ENCODE measurements at places on chromosomes 2 and 18.
A peak's percentile ranks its signal among the peaks of the same experiment; 100 is the strongest.

- DNase-seq, result peak; percentile 67
Observed at GRCh38 chr2:42568401-42569115, at the start of gene MTA3. TSS of gene MTA3 (plus strand) at chr2:42568632. CDS start at chr2:42568746, 114 bp downstream.

DNA sequence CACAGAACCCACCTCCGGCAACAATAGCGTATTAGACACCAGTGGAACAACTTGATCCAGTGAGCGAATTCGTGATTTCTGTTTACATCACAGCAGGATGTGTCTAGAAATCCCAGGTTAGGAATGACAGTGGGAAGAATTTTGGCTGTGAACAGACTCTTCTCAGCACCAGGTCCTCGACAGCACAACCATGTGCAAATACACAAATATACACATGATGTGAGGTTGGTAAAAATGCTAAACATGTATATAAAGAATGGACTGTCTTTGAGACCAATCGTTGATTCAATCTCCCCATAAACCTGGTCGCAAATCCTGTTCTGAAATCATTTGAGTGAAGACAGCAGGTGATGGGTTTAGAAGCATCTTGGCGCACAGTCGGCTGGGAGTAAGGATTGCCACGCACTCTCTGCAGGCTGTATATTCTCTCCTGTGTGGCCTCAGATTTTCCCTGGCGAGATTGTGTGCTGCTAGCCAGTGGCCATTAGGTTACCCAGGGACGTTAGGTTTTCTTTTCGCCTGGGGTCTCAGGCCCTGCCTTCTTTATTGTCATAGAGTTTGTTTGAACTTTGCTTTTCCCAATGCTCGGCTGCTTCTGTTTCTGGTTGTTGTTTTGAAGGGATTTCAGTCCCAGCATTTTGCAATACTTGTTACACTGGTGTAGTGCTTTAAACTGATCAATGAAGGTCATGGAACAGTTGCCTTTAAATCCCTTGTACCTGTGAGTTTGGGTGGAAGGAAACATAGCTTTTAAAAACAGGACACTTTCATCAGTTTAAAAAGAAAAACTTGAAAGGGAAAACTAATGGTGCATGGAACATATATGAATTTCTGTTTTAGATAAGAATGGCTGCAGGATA, 147.3 kb downstream of the ALPK2 start:
- no peak for DNase-seq

DNA sequence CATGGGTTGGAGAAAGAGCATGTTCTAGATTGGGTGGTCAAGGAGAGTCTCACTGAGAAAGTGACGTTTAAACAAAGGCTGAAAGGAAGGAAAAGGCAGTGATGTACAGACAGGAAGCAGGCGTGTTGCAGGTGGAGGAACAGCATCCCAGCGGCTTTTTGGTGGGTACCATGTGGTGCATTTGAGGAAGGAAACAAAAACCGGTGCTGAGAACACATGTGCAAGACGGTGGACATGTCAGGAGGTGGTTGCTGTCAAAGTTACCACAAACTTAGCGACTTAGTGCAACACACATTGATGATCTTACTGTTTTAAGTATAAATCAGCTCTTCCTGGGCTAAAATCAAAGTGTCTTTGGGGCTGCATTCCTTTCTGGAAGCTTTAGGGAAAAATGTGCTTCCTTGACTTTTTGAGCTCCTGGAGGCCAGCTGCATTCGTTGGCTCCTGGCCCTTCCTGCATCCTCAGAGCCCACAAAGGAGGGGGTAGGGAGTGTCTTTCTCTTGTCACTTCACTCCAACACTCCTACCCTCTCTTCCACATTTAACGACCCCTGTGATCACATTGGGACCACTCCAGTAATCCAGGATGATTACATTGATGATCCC, 380.6 kb downstream of the FBXO15 start:
- no peak for DNase-seq

DNA sequence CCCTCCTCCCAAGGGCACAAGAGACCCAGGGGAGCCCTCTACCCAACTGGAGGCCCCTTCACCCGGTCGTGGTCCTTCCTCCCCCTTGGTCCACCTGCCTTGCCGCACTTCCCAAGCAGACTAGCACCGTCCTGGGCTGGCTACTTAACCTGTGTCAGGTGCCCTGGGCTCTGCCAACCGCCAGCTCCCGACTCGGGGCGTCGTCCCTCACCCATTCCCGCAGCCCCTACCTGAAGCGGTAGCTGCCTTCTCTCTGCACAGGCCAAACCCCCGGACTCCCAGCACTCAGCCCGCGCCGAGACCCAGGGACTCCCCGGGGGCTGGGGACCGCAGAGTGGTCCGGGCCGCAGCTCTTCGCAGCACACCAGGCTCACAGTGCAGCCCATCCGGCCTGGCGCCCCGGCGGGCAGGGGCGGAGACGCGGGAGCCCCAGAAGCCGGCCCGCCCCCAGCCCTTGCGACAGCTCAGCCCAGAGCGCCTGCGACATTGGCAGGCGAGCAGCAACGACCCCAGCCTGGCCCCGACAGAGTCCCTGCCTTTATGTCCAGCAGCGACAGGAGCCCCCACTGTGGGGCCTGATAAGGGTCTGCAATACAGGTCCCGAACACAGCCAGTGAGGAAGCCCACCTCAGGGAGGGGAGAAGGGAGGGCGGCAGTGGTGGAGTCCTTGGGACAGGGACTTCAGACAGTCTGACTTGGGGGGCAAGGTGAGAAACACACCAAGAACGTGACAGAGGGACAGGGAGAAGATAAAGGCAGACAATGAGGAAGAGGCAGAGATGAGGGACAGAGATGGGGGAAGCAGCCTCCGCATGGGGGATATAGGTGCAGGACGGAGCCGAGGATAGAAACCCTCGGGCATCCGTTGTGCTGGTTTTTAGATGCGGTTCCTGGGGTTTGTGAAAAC, 31.0 kb upstream of the TNS1 start:
- DNase-seq, result no peak

DNA sequence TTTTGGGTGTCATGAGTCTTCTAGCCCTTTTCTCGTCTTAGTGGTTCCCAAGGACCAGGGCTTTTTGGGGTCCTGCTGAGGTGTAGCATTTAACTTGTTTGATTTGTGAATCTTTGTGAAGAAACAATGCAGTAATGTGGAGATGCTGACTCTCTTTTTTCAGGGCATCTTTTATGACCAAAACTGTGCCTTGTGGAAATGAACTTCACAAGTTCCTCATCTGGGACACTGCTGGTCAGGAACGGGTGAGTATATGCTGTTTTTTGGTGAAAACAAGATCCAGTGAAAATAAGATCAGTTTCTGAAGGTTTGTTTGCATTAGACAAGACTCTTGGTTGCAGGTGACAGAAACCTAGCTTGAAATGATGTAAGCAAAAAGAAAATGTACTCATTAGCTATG, 83.9 kb downstream of the RAB31 start:
- DNase-seq, result no peak

- DNase-seq, result no peak
Observed at GRCh38 chr18:6835345-6835744, 105.8 kb downstream of the ARHGAP28 start.

GRCh38 chr2:30491225-30491624, 44.2 kb downstream of the LCLAT1 start:
- DNase-seq, result no peak

GRCh38 chr2:39796134-39796533, 17.1 kb upstream of the THUMPD2 start:
- no peak for DNase-seq

DNA sequence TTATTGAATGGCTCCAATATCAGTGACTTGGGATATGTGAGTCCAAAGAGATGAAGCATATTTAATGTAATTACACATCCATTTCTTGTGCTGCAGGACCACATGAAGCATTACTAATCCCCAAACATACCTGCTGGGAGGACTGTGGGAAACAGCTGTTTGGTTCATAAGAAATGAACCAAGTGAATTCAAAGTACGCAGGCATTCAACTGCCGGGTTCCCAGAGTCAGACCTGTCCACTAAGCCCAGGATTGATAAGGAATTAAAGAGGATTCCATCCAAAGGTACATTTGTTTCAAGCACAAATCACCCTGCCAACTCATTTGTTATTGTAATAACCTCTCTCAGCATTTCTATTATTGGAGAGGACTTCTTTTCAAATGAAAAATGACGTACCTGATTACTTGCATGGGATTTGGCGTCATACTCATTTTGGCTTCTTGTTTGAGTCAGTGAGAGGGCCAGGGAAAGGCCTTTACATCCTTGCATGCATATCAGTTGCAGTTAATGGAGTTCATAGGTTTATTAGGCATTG, 230.7 kb downstream of the TXNL1 start:
- no peak for DNase-seq

GRCh38 chr2:72350852-72351251, 203.2 kb upstream of the CYP26B1 start:
- no peak for DNase-seq

DNA sequence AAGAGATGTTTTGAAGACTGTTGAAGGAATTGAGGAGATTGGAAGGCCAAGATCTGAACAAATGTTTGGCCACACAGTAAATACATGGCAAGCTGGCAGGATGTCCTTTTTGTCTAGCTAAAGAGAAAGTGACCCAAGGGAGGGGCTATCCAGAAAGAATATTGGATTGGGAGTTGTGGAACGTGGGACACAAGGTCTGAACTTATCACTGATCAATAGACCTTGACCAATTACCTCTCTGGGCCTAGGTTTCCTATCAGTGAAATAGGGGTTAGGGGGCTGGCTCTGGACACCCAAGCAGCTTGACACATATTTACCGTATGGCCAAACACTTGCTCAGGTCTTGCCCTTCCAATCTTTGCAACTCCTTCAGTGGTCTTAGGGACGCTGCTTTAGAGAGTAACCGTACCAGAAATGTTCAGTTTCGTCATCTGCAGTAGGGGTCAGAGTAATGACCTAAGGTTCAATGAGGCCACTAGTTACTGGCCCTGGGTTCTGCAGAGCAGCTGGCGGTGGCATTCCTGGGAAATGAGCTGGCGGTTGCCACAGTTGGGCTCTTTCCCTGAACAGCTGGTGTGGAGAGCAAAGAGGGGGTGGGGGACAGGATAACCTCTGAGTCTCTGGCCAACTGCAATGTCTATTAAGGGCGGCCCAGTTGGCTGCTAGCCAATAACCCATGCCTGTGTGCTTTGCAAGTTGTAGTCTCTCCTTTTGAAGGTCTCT, 70.1 kb upstream of the STPG4 start:
- no peak for DNase-seq

DNA sequence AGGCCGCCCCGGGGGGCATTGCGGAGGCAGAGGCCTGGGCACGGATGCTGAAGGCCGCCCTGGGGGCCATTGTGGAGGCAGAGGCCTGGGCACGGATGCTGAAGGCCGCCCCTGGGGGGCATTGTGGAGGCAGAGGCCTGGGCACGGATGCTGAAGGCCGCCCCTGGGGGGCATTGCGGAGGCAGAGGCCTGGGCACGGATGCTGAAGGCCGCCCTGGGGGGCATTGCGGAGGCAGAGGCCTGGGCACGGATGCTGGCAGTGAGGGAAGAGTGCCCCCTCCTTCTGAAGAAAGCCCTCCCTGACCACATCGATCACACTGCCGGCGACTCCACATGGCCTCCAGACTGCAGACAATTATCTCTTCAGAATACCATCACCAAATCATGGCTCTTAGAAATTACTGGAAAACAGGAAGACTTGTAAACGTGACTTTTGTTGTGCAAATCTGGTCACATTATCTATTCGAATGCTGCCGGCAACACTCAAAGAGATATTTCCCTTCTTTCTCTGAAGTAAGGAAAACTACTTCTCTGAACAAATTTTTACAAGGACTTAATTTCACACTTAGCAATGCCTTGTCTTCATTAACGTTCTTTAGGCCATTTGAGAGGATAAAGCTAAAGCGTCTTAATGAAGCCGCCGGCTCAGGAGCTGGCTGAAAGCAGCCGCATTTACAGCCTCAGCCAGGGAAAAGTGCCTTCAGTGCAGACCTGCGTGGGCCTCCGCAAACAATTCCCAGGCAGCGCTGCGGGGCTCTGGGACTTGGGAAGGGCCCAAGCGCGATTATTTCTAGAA, 18.1 kb upstream of the SNTG2 start:
- no peak for DNase-seq

DNA sequence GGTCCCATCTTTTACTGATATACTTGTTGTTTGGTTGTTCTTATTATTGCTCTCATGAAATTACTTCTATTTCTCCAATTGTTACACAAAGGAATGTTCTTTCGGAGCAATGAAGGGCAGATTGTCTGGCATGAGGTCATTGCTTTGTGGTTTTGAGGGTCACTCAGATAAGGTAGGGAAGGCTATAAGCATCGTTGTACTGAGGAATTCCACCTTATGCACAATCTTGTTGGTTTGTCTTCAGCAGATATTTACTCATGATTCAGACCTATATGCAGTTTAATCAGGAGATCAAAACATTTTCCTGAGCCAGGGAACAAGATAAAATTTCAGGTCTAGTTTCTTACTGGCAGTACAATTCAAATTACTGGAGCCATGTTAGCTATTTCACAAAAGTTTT, 163.0 kb upstream of the SPHKAP start:
- DNase-seq, result no peak

DNA sequence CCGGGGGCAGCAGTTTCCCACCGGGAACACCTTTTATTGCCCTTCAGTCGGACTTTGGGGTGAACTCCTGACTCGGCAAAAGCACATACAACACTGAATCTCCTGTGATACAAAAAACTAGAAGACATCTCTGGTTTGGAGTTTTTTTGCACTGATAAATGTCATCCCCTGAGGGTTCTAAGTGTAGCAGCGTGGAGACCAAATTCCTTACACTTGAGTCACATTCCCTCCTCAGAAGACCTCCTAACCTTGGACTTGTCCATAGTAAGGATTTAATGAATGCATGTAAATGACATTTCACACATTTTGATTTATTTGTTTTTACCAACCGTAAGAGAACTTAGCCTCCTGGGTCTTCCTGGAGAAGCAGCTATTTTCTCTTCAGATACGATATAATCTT, 54.0 kb upstream of the GPR45 start:
- DNase-seq, result no peak

DNA sequence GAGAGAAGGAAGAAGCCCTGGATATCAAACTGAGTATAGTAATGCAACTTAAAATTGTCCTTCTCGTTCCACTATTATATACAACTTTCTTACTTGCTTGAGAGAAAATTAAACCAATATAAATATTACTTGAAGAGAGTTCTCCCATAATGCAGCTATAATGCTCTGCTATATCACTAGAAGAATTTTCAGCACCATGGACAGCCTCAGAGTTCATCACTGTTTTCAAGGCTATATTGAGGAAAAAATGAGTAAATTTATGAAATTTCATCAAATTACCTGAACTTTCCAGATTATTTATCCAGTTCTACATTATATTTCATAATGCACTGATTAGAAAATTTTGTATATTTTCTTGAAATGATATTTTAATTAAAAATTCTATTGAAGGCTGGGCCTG, 1053.5 kb upstream of the FAM98A start:
- no peak for DNase-seq

- no peak for DNase-seq
Observed at GRCh38 chr2:38060236-38061018, 15.5 kb downstream of the CYP1B1 start.

GRCh38 chr2:129491308-129491707, 488.2 kb upstream of the RAB6C start:
- no peak for DNase-seq

- peak; percentile 55 for DNase-seq
Observed at GRCh38 chr2:172288603-172289002, 138.8 kb upstream of the ITGA6 start.

- DNase-seq, result peak; percentile 3
Observed at GRCh38 chr2:212777020-212777491, 238.5 kb upstream of the ERBB4 start.

GRCh38 chr2:228762565-228762964, 508.5 kb downstream of the PID1 start:
- DNase-seq, result no peak

Measured in stimulated activated naive CD8-positive, alpha-beta T cell treated with anti-CD3 and anti-CD28 coated beads, Interleukin-15, amount 100 ng/mL, for 72 hours (primary cell).